Breast epithelium (tissue), 4 donors: ENCODE measurements at places on chromosomes 11 and 22. TPM values are rescaled to one million over a fixed set of nuclear protein-coding genes. Genes with fewer than 3 reads are reported as not detected.
A peak's percentile ranks its signal among the peaks of the same experiment; 100 is the strongest.

The ETS1 gene
- 73.2 TPM for total RNA-seq

The RBMXL2 gene
- total RNA-seq, result not detected

GRCh38 chr22:17786435-17787161 lies 12.3 kb upstream of the BID start:
- H3K27ac ChIP-seq, result peak overlapping the region; percentile 69
- H3K27me3 ChIP-seq, result no peaks in the 10 kb centered on the region
- no peaks in the 10 kb centered on the region for H3K4me1 ChIP-seq
- H3K36me3 ChIP-seq, result no peaks in the 10 kb centered on the region
- no peak overlapping the region for H3K4me3 ChIP-seq
- DNase-seq, result no peak

The TMEM191C gene
- not detected for total RNA-seq

DNA sequence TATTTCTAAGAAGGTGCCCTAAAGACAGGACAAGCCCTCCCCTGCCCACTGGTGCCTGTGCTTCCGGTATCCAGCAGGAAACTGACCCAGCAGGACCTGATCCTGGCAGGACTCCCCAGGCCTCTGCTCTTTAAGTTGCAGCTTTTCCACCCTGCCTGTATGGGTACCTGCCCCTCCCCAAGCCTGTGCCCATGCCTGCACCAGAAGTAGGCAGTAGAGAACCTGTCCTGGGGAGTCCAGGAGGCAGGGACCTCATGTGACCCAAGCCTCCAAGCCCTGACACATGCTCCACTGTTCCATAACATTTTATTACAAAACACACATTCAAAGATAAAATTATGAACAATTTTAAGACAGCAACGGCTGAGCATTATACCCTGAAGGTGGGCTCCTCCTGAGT lies 14.2 kb downstream of the CWC15 start:
- no peak overlapping the region for H3K4me3 ChIP-seq
- H3K4me1 ChIP-seq, result no peaks in the 10 kb centered on the region
- H3K27ac ChIP-seq, result no peak overlapping the region
- peaks cover 7% of the 10 kb centered on the region for H3K36me3 ChIP-seq

The COMMD9 gene
- 53.6 TPM for total RNA-seq

DNA sequence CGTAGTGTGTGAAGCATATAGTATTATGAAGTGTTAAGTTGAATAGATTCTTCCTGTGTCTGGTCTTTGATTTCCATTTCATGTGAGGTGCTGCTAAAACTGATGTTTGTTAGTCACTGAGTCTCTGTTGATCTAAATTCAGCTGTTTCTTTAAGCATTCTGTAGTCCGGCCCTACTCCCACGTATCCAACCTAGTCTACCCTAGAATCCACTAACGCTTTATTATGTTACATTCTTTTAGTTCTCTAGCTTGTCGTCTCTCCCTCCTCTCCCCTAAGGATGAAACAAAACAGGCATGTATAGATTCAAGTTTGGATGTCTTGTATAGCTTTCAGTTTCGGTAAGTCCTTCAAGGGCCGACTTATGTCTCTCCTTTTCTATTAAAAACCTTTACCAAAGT lies 4.1 kb downstream of the WEE1 start:
- H3K4me3 ChIP-seq, result peak overlapping the region; percentile 82
- H3K4me1 ChIP-seq, result no peaks in the 10 kb centered on the region

DNA sequence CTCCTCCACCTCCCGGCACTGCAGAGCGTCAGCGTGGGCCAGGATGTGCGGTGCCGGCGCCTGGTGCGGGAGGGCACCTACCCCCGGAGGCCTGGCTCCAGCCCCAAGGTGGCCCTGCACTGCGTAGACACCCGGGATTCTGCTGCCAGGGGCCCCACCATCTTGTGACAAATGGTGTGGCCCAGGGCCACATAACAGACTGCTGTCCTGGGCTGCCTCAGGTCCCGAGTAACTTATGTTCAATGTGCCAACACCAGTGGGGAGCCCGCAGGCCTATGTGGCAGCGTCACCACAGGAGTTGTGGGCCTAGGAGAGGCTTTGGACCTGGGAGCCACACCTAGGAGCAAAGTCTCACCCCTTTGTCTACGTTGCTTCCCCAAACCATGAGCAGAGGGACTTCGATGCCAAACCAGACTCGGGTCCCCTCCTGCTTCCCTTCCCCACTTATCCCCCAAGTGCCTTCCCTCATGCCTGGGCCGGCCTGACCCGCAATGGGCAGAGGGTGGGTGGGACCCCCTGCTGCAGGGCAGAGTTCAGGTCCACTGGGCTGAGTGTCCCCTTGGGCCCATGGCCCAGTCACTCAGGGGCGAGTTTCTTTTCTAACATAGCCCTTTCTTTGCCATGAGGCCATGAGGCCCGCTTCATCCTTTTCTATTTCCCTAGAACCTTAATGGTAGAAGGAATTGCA lies 13.5 kb downstream of the TSKU start:
- no peaks in the 10 kb centered on the region for H3K27me3 ChIP-seq
- H3K4me1 ChIP-seq, result peaks cover 5% of the 10 kb centered on the region

- no peak for DNase-seq
- peak overlapping the region; percentile 25 for H3K27ac ChIP-seq
- no peaks in the 10 kb centered on the region for H3K36me3 ChIP-seq
Observed at GRCh38 chr11:130141561-130142341, 17.8 kb upstream of the ST14 start.

DNA sequence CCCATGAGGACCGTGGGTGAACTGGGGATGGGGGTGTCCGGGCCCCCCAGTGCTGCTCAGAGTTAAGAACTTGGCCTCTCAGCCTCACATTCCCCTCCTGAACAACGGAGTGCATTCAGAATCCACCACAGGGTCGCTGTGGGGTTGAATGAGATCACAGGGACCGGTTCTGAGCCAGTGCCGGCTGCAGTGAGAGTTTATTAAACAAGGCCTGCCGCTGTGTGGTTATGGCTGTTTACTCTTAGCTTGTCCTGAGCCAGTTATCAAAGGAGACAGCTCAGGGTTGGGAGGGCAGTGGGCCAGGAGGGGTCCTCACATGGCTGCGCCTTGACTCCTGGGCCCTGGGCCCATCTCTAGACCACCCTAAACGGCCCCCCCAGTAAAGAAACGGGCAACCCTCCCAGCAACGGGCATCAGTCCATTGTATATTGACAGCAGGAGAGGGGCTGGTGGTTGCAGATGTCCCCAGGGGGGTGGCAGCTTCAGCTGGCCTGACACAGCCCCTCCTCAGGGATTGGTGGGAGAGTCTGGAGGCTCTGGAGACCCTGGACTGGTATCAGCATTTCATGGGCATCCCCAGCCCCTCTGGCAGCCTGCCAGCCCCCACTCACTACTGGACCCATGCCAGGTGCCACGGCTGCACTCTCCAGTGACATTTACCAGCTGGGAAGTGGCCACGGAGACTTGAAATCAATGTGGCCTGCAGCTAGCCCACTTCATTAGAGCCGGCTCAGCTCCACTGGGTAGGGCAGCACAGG lies 15.1 kb upstream of the CABP7 start:
- no peak for DNase-seq
- H3K4me3 ChIP-seq, result no peak overlapping the region
- H3K27me3 ChIP-seq, result peaks cover 19% of the 10 kb centered on the region

DNA sequence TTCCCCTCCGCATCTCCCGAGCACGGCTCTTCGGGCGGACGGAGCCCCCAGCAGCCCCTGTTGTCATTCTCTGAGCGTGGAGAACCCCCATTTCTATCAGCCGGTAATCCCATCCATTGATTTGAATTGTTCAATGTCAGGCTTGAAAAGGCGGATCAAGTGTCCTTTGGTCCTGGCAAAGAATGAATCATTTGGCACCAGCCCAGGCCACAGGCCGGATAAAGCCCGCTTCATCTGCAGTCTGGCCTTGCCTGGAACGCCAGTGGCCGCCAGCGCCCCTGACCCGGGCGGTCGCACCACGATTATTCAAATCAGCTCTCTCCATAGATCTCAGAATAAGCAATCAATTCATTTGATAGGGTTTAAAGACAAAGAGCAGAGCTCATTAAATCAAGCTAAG lies 188.9 kb downstream of the BRD1 start:
- DNase-seq, result no peak
- no peaks in the 10 kb centered on the region for H3K36me3 ChIP-seq
- peaks cover 38% of the 10 kb centered on the region for H3K27me3 ChIP-seq

GRCh38 chr11:110720431-110721275 lies 8.4 kb upstream of the ARHGAP20 start:
- no peak overlapping the region for H3K27ac ChIP-seq
- no peaks in the 10 kb centered on the region for H3K27me3 ChIP-seq
- no peaks in the 10 kb centered on the region for H3K36me3 ChIP-seq
- H3K4me1 ChIP-seq, result no peaks in the 10 kb centered on the region
- H3K4me3 ChIP-seq, result no peak overlapping the region

DNA sequence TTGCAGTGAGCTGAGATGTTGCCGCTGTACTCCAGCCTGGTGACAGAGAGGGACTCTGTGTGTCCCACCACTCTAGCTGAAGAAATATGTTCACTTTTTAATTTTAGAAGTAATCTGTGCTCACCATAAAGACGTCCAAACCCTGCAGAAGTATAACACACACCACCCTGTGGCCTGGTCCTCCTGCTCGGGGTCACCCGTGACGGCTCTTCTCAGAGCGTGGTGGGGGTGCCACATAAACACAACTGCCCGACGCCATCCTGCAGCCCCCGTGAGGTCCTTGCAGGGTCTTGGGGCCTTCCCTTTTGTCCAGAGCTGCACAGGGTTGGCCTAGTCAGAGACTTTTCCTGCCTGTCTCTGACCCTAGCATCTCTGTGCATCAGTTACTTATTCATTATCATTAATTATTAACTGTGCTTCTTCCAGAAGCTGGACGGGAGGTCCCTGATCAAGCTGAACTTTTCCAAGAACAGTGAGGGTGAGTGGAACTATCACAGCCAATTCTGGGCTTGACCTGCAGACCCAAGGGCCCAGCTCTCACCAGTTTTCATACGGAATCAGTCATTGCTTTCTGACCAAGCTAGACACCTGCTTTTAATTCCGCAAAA lies 8.9 kb downstream of the PPIL2 start:
- H3K27ac ChIP-seq, result no peak overlapping the region
- no peak overlapping the region for H3K4me3 ChIP-seq
- H3K4me1 ChIP-seq, result no peaks in the 10 kb centered on the region
- no peak for DNase-seq
- H3K27me3 ChIP-seq, result no peaks in the 10 kb centered on the region

- no peak overlapping the region for H3K4me3 ChIP-seq
- no peaks in the 10 kb centered on the region for H3K36me3 ChIP-seq
- no peak for DNase-seq
- H3K27me3 ChIP-seq, result no peaks in the 10 kb centered on the region
- peaks cover 3% of the 10 kb centered on the region for H3K4me1 ChIP-seq
Observed at GRCh38 chr11:122197066-122197987, 81.3 kb upstream of the BLID start.

DNA sequence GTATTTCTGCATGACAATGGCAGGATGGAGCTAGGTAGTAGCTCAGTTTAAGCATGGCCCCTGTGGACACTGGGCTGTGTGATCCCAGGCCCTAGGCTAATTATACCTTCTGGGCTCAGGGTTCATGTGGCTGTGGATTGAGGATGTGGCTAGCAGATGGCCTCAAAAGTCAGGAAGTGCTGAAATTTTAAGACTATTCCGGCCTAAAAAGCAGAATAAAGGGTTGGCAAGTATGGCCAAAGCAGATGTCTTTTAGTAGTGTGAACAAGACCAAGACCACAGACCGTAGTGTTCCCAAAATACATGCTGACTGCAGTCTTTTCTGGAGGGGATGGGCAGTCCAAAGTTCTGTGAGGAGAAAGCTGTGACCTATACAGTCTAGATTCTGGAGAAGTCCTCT lies 115.7 kb upstream of the RAG2 start:
- no peaks in the 10 kb centered on the region for H3K27me3 ChIP-seq
- no peaks in the 10 kb centered on the region for H3K36me3 ChIP-seq

The FAM227A gene
- total RNA-seq, result 6.3 TPM

GRCh38 chr11:69598147-69598546 lies 42.8 kb upstream of the CCND1 start:
- no peak overlapping the region for H3K4me3 ChIP-seq
- no peaks in the 10 kb centered on the region for H3K36me3 ChIP-seq
- no peak for DNase-seq
- no peaks in the 10 kb centered on the region for H3K27me3 ChIP-seq
- no peak overlapping the region for H3K27ac ChIP-seq
- H3K4me1 ChIP-seq, result no peaks in the 10 kb centered on the region

GRCh38 chr11:115008799-115009198 lies 330.5 kb downstream of the NXPE2 start:
- no peaks in the 10 kb centered on the region for H3K27me3 ChIP-seq
- no peaks in the 10 kb centered on the region for H3K4me1 ChIP-seq
- H3K27ac ChIP-seq, result no peak overlapping the region
- DNase-seq, result no peak
- no peaks in the 10 kb centered on the region for H3K36me3 ChIP-seq
- no peak overlapping the region for H3K4me3 ChIP-seq

DNA sequence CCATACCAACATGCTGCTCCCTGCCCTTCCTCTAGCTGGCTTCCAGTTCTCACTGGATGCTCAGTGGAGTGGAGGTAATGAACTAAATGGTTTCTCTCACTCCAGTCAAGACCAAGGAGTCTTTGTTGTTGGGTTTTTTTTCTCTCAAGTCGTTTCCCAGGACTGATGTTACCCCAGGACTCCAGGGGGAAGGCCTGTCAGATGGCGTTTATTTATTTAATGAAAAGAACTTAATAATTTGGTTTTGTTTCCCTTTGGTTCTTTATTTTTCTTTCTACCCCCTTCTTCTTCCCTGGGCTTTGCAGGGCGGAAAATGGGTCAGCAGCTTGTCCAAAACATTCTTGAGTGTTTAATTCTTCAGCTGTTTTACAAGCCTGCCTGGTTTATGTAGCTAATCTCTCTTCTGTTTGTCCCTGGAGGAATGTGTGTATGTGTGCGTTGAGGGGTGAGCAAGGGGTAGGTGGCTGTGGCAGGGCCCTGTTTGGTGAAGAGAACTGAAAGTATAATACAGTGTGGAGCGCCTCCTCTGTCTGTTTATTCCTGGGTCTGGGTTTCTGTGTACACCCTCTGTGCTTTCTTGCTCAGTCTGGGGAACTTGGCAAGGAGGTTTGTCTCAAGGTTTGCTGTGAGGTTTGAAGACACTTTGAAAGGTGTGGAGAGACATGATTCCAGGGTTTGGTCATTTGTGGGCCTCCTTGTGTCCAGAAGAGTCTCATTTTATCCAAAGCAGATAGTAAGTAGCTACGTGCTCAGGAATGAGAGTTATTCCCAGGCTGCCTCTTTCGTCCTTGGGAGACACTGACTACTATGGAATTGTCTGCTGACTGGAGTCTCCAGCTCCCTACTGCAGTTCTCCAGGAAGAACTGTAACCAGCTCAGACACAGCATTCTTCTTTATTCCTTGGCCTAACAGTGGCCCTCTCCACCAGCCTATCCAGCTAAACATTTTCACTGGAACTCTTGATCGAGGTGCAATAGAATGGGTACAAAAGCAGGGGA lies 175.5 kb downstream of the ADAMTS15 start:
- no peak overlapping the region for H3K27ac ChIP-seq
- H3K36me3 ChIP-seq, result no peaks in the 10 kb centered on the region
- H3K27me3 ChIP-seq, result no peaks in the 10 kb centered on the region
- no peak for DNase-seq

The FAM180B gene
- not detected for total RNA-seq

- H3K27ac ChIP-seq, result no peak overlapping the region
- H3K4me3 ChIP-seq, result no peak overlapping the region
- H3K36me3 ChIP-seq, result no peaks in the 10 kb centered on the region
- DNase-seq, result no peak
Observed at GRCh38 chr11:64559351-64560138, 31.5 kb upstream of the SLC22A12 start.

GRCh38 chr22:45273452-45274075 lies 11.2 kb upstream of the UPK3A start:
- no peak overlapping the region for H3K4me3 ChIP-seq
- H3K36me3 ChIP-seq, result no peaks in the 10 kb centered on the region
- H3K27ac ChIP-seq, result no peak overlapping the region
- DNase-seq, result no peak

- H3K4me1 ChIP-seq, result no peaks in the 10 kb centered on the region
- DNase-seq, result no peak
- no peaks in the 10 kb centered on the region for H3K27me3 ChIP-seq
- no peak overlapping the region for H3K27ac ChIP-seq
- no peak overlapping the region for H3K4me3 ChIP-seq
Observed at GRCh38 chr11:111627591-111627990, 25.3 kb downstream of the SIK2 start.
